ENCODE measurements at places on chromosomes 6 and 20. TPM values are rescaled to one million over a fixed set of nuclear protein-coding genes. Genes with fewer than 3 reads are reported as not detected.

DNA sequence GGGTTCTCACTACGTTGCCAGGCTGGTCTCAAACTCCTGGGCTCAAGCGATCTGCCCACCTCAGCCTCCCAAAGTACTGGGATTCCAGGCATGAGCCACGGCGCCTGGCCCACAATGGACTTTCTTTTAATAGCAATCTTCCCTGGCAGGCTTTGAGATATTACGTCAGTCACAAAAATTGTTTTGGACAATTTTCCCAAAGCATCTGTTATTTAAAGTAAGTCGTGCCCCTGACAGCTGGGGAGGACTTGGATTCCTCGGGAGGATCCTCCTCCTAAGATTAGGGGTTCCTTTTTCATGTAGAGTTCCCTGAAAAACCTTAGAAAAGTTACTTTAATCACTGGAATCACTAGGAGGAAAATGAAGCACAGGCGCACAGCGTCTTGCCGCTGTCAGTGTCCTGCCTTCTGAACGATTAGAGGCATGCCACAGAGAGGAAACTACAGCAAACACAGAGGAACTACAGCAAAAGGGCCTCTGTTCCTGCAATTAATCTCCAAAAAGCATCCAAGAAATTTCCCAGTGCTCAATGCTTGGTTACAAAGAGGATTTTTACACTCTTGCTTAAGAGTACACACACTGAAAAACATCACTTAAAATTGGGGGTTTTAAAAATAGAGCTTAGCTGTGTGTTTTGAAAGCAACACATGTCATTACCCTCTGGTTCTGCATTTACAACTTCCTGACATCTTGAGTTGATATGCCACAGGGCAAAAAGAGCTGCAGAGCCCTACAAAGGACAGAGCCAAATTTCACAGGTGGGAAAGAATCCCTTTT is 4.5 kb downstream of the ACSS1 start:
- peak; percentile 84 for DNase-seq

GRCh38 chr6:36381502-36382389 is 5.7 kb downstream of the ETV7 start:
- no peak for DNase-seq

- DNase-seq, result peak; percentile 59
These were observed 2.8 kb downstream of the BCL2L1 start for GRCh38 chr20:31719644-31720485.

- DNase-seq, result no peak
These were observed 159.9 kb downstream of the FNDC1 start for GRCh38 chr6:159329081-159329480.

DNA sequence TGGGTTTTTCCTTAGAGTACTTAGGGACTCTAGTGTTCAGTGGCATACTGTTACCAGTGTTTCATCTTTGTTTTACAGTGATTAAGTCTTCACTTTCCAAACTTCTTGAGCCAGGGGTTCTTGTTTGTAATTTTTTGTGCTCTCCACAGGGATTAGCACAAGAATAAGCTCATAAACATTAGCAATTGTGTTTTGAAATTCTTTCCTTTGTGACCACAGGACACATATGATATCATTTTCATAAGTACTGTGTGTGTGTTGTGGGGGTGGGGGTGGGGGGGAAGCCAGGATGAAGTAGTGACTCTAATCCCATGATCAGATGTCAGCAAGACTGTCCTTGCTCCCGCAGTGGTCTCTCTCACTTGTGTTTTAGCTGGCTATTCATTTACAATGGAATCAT is 101.5 kb upstream of the SCP2D1 start:
- DNase-seq, result no peak

DNA sequence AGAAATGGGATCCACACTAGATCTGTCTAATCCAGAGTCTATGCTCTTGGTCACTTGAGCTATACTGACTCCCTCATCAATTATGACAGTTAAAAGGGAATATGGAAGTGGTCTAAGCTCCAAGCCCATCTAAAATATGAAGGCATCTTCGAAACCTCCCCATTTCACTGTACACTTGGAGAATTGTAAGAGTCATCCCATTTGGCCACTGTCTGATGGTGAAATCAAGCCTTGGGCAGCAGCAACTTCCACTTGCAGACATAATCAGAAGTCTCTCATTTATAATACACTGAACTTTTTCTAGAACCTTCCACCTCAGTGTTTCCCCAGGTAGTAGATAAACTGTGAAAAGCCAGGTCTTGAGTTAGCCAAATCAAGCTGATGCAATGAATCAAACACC is 26.3 kb upstream of the UBR2 start:
- DNase-seq, result peak; percentile 45

GRCh38 chr6:139271056-139271455 is 20.7 kb downstream of the TXLNB start:
- peak; percentile 40 for DNase-seq

GRCh38 chr20:36155991-36156390 is 1.5 kb downstream of the EPB41L1 start:
- no peak for DNase-seq

- DNase-seq, result no peak
These were observed 23.0 kb upstream of the FAM8A1 start for GRCh38 chr6:17577059-17577458.

DNA sequence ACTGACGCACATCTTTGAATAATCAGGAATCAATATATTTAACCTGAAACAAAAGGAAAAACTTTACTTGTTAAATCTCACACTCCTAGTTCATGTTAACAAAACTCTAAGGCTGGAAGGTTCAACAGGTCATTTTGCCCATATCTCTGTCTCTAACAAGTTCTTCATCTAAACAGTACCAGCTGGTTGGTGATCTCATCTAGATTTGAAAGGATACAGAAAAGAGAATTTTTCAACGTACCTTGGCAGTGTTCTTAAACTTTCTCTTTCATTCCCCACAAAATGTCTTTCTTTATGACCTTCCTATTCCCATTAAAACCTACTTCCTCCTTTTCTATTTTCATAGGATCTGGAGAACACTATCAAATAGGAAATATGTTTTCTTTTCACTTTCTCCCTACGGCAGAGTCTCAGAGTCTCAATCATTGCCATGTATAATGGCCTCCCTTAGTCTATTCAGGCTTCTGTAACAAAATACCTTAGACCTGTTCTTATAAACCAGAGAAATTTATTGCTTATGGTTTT is 111.3 kb downstream of the TBX18 start:
- DNase-seq, result no peak

- DNase-seq, result no peak
These were observed 572.0 kb downstream of the KIF16B start for GRCh38 chr20:16001286-16001685.

- DNase-seq, result no peak
These were observed 48.4 kb upstream of the EZR start for GRCh38 chr6:158867381-158868121.

DNA sequence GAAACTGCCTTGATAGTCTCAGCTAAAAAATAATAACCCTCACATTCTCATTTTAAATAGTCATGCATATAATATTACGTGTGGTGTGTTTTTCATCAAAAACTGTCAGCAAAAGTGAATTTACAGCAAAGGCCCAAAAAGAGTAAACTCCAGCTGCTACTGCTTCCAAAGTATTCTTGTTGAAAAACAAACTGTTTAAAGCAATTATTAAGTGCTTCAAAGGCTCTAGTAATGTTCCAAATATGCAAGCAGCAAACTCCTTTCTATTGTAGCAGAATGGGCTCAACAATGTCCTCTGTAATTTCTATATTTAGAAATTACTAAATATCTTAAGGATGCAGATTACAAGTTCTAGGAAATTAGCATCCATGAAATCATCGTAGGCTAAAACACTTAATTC is 280.0 kb upstream of the TBX18 start:
- peak; percentile 3 for DNase-seq

DNA sequence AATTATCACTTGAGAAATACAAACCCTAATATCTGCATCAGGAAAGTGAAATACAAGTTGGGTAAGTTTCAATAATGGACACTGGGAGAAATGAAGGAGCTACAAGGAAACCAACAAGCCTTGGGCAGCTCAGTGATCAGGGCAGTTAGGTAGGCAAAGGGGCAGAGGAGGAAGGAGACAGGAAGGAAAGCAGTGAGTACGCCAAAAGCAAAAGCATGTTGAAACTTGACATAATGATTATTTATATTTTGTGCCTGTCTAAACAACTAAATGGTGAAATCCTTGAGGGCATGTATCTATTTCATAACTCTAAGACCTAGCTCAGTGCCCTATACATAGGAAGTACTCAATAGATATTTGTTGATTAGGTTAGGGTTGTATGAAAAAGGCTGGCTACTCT is 23.3 kb downstream of the PXT1 start:
- no peak for DNase-seq

DNA sequence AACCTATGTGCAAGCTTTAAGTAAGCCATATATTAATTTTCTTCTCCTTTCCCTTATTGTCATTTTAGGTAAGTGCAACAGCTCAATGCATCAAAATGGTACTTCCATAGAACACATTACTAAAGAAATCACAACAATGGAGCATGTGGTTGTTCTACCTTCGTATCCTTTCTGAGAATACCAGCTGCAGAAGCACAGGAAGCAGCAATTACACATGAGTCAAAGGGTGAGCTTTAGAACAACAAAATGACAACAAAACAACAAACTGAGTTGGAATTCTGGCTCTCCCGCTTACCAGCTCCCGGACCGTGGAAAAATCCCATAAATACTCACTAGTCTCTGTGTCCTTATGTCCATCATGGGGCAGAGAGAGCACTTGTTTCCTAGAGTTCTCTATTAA is 108.9 kb downstream of the BCAS1 start:
- no peak for DNase-seq

GRCh38 chr6:13091192-13091591 is 237.1 kb downstream of the TBC1D7 start:
- no peak for DNase-seq

DNA sequence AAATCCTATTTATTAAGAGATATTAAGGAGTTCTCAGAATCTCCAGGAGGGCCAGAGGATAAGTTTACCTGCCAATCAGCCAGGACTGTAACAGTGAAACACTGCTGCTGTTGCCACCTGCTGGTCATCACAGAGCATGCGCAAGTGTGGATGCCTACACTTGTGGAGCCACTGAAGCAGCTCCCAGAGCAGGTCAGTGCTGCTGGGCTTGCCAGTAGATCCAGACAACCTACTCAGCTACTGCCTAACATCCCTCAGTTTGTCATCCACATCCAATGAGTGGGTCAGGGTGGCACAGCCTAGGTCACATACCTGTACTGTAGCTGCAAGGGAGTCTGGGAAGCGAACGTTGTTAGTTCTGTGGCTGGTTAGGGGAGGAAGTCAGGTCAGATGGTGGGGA is 18.3 kb upstream of the NHSL1 start:
- peak; percentile 61 for DNase-seq

- DNase-seq, result peak; percentile 15
These were observed 379.1 kb downstream of the TENT5A start for GRCh38 chr6:81373414-81373813.

GRCh38 chr6:49964064-49964463 is at the start of gene DEFB114:
TSS of gene DEFB114 (minus strand) at chr6:49964164. CDS start at chr6:49964105, 59 bp downstream.
- no peak for DNase-seq

- DNase-seq, result peak; percentile 49
These were observed 233.5 kb upstream of the QKI start for GRCh38 chr6:163180874-163181541.

- DNase-seq, result no peak
These were observed 89.9 kb downstream of the RFPL4B start for GRCh38 chr6:112437058-112437457.

DNA sequence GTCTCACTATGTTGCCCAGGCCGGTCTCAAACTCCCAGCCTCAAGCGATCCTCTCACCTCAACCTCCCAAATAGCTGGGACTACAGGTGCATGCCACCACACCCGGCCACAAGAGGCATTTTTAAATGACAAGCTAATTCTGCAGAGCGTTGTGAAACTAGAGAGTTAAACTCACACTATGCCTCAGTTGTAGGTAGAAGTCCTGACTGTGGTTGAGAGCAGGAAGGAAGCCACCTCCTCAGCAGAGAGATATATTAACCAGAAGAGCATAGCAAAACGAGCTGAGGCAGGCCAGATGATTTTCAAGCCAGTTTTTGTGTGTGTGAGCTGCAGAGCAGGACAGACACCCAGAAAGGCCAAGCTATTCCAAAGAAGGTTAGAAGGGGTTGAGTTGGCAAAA is 150.3 kb downstream of the MBOAT1 start:
- no peak for DNase-seq

GRCh38 chr6:159106627-159107241 is 61.9 kb upstream of the TAGAP start:
- DNase-seq, result peak; percentile 60

- no peak for DNase-seq
These were observed 28.8 kb downstream of the CPXM1 start for GRCh38 chr20:2771631-2772080.

- no peak for DNase-seq
These were observed 14.6 kb upstream of the HLA-F start for GRCh38 chr6:29708432-29709179.

DNA sequence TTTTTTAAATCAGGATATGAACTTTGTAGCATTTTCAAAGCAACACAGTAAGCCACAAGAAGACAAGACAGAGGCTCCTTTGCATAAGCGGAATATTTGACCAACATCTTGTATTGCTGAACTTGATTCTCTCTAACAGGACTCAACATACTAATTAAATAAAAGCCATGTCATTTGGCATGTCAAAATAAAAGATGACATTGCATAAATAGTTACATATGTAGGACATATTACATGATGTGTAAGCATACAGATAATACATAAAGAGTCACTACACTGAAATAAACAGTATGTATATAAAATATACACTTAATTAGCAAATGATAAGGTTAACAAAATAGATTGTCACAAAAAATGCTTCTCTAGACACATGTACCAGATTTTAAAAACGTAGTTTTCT is 62.2 kb downstream of the REPS1 start:
- no peak for DNase-seq

GRCh38 chr6:138824482-138825144 is 28.7 kb downstream of the ECT2L start:
- no peak for DNase-seq

GRCh38 chr6:45415788-45416518 is 38.2 kb upstream of the SUPT3H start:
- no peak for DNase-seq

- DNase-seq, result no peak
These were observed 774.3 kb upstream of the CHD6 start for GRCh38 chr20:42392442-42392841.

DNA sequence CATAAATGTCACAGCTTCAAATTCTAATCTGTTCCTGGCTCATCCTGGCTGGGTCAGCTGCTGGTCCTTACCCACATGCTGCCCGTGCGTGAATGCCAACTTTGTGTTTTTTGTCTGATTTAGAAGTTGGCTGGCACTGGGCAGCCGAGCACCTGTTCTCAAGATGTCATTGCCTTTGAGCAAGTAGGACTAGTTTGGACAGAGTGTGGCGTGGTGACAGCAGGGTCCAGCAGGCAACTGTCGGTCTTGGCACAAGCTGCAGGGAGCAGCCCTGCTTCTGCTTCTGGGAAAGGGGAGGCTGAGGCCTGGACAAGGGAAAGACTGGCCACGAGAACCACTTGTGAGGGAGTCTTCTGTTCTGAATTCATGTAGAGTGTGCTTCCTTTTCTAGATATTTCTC is 26.4 kb upstream of the ADRM1 start:
- DNase-seq, result no peak

The AKIRIN2 gene
- total RNA-seq, result 17.3 TPM

The ARMH2 gene
- total RNA-seq, result not detected

The SLC16A10 gene
- total RNA-seq, result not detected

The ARMC2 gene
- total RNA-seq, result 2.5 TPM

The HLA-DQB1 gene
- total RNA-seq, result not detected

The LRRC1 gene
- total RNA-seq, result 8.3 TPM

The NMBR gene
- total RNA-seq, result not detected

The PEDS1 gene
- 19.9 TPM for total RNA-seq

The DNPH1 gene
- 65.2 TPM for total RNA-seq

The BTN3A1 gene
- total RNA-seq, result 24.0 TPM

The OPRL1 gene
- 0.63 TPM for total RNA-seq

The ZC3H12D gene
- 0.09 TPM for total RNA-seq

The MOCS1 gene
- 8.4 TPM for total RNA-seq

The TMEM200A gene
- total RNA-seq, result 61.5 TPM

The EPB41L1 gene
- total RNA-seq, result 13.5 TPM
